NCI-H526 (cell line): ENCODE measurements at places on chromosomes 4 and X.

- DNase-seq: no peak
These were observed 19.7 kb upstream of the FHIP1A start for GRCh38 chr4:151389311-151389710.

DNA sequence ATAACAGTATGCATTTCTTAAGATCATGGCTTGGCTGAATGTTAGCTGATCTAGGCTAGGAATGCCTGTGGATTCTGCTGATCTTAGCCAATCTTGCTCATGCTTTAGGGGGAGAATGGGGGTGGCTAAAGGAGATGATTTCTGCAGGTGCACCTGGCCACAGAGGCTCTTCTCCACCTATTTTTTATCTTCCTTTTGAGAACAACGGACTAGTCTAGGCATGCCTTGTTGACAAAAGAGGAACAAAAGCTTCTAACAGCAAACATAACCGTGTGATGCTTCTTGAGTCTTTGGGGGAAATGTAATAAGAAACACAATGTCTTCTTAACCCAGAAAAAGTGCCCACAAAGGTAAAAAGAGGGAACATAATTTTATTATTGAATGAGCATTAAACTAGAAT lies 743.5 kb downstream of the ARAP2 start:
- no peak for DNase-seq

- no peak for DNase-seq
These were observed 3.4 kb downstream of the ATP1B4 start for GRCh38 chrX:120365320-120365719.

GRCh38 chr4:162104459-162105124 lies 59.2 kb downstream of the FSTL5 start:
- DNase-seq: no peak

DNA sequence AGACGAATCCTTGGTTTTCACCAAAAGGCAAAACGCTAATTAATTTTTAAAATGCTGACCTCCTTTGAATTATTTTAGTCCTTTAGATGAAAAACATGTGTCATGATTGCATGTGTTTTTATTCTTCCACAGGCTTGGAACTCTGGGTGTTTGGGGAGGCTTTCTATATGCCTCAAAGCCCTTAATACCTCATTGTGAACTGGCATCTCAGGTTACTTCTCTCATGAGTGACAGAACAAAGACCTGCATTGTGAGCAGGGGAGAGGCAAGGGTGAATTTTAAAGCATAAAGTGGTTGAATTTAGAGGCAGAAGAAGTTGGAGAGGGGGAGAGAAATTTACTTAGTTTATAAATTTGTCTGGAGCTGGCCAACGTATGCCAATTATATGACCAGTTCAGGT lies 119.5 kb downstream of the ARSF start:
- peak; percentile 5 for DNase-seq
